ENCODE measurements at places on chromosomes 4 and X. TPM values are rescaled to one million over a fixed set of nuclear protein-coding genes. Genes with fewer than 3 reads are reported as not detected.

The TMEM150C gene
- 3.3 TPM for polyA plus RNA-seq

DNA sequence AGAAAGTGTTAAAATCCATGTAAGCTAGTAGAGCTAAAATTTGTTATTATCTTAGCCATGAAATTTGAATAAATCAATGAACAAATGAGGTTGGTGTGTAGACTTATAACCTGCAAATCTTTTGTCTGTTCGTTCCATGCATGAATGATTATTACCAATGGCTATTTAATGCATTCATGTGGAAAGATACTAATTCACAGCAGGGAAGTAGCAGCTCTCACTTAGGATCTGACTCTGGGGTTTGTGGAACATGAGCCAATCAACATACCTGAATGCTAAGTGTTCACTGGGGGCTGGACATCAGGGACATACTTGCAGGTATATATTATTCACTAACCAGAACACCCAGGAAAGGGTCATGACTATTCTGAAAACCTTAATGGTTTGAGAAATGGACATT is 444.1 kb downstream of the STIM2 start:
- no peak for DNase-seq
- no peaks in the 10 kb centered on the region for H3K4me1 ChIP-seq
- H3K27me3 ChIP-seq, result no peaks in the 10 kb centered on the region
- H3K27ac ChIP-seq, result no peak overlapping the region
- H3K4me3 ChIP-seq, result no peak overlapping the region

The CXCL5 gene
- 31.3 TPM for polyA plus RNA-seq

- no peaks in the 10 kb centered on the region for H3K27me3 ChIP-seq
- DNase-seq, result no peak
- no peak overlapping the region for H3K4me3 ChIP-seq
- no peaks in the 10 kb centered on the region for H3K36me3 ChIP-seq
- no peak overlapping the region for H3K27ac ChIP-seq
These were observed 46.0 kb downstream of the PCGF3 start for GRCh38 chr4:751676-752075.

The CAPN6 gene
- 22.9 TPM for polyA plus RNA-seq

DNA sequence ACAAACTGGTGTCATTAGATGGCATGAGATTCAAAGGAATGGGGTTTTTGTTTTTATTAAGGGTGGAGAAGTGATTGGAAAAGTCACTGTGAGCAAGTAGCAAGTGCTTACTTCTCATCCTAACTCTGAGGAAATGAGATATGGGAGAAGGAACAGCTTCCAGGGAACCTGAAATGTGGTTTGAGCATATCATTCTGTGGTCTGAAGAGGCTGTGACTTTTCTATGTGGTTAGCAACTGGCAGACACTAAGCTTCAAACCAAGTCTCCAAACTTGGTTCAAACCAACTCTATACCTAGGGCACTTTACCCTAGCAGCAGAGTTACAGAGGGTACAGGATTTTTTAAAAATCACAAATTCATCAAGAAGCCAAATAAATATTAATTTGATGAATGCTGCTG is 58.2 kb downstream of the DCLK2 start:
- DNase-seq, result no peak
- no peaks in the 10 kb centered on the region for H3K4me1 ChIP-seq
- H3K4me3 ChIP-seq, result no peak overlapping the region
- H3K27me3 ChIP-seq, result no peaks in the 10 kb centered on the region
- no peaks in the 10 kb centered on the region for H3K36me3 ChIP-seq
- H3K27ac ChIP-seq, result no peak overlapping the region

DNA sequence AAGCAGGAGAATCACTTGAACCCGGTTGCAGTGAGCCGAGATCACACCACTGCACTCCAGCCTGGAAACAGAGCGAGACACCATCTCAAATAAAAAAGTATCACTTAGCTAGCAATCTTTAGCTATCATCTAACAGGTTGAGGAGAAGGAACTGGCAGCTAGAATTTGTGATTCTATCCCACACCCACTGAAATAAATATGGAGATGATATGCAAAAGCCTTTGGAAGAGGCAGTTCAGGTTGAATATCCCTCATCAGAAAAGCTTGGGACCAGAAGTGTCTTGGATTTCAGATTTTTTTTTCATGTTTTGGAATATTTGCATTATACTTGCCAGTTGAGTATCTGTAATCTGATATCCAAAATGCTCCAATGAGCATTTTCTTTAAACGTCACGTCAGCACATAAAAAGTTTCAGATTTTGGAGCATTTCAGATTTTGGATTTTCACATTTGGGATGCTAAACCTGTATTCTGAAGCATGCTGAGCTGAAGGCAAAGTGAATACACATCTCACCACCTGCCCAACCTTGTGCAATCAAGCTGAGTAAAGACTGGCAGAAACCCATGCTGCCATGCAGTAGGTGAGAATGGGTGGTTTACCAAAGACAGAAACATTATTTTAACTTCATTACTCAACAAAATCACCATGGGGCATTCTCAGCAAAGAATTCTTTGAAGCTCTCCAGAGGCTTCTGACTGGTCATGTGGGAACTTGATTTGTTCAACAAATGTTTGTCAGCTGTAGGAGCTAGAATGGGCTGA is 159.3 kb downstream of the SH3KBP1 start:
- no peak overlapping the region for H3K4me3 ChIP-seq
- no peaks in the 10 kb centered on the region for H3K36me3 ChIP-seq
- no peaks in the 10 kb centered on the region for H3K27me3 ChIP-seq
- no peak for DNase-seq

The TMPRSS11A gene
- not detected for polyA plus RNA-seq

DNA sequence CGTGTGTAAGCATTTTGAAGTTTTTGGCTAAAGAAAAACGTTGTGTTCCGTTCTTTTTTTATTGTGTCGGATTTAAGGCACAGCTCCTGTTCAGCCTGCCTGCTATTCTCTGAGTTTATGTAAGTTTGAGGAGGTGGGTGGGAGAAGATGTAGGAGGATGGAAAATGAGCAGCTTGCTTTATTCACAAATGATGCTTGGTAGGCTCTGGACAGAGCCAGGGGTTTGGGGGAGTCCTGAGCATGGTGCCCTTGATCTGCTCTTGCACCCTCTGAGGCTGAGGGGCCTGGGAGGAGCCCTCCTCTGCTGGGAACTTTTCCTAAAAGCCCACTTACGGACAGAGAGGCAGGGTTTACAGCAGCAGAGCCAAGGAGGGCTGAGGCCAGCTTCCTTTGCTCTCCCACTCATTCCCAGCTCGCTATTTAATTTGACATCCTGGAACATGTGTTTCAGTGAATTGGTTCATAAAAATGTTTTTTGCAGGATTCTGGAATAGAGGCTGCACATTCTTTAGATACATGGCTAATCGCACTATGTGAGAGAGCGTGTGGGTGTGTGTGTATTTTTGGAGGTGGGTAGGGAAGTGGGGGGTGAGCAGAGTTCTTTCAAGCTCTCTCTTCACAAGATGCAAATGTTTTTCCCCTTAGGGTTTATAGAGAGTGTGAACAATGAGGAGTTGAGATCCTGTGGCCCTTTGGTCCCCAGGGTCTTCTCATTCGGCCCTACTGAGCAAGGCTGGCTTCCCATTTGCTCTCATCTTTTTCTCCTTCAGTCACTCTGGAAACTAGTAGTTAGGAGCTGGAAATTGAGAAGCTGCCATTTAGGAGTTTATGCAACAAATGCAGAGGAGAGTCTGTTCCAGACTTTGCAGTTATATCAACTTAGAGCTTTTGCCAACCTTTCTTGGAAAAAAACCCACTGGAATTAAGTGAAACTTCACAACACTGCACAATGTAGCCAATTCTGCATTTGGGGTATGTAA is 32.1 kb downstream of the TMEM131L start:
- no peaks in the 10 kb centered on the region for H3K36me3 ChIP-seq
- H3K27ac ChIP-seq, result peak overlapping the region; percentile 74
- H3K4me3 ChIP-seq, result no peak overlapping the region
- H3K27me3 ChIP-seq, result no peaks in the 10 kb centered on the region
- peak; percentile 36 for DNase-seq
- peaks cover 22% of the 10 kb centered on the region for H3K4me1 ChIP-seq

The ARR3 gene
- polyA plus RNA-seq, result not detected

DNA sequence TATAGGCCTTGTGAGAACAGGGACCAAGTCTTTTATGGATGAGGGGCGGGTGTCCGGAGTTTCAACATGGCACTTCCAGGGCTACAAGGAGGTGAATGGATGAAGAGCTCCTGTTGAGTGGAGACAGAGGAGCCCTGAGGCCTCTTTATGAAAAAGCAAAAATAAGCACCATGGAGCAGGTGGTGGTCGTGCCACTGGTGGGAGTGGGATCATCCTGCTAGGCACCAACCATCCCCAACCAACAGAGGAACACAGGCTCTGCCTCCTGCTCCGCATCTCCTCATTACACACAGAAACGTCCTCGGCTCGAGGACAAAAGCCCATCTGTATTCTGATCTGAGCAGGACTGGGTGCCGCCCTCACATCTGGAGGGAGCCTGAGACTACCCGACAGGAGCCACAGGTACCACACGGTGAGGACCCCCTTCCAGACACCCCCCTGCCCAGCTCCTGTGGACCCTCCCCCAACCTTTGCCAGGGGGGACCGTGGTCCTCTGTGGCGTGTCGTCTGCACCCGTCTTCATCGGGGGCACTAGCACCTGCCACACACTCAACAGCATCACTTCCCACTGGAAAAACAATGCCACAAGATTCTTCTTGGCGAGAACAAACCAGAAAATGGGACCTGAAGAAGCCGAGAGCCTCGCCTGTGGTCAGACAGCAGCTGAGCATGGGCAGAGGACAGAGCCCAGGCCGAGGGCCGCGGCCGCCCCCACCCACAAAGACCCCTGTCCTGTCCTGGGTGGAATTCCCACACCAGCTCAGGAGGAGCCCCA is 3.9 kb upstream of the PDE6B start:
- no peaks in the 10 kb centered on the region for H3K36me3 ChIP-seq
- DNase-seq, result no peak
- no peak overlapping the region for H3K4me3 ChIP-seq
- H3K27me3 ChIP-seq, result no peaks in the 10 kb centered on the region
- no peaks in the 10 kb centered on the region for H3K4me1 ChIP-seq

The ZFP42 gene
- 10.1 TPM for polyA plus RNA-seq

GRCh38 chr4:102791318-102791835 is 30.6 kb upstream of the MANBA start:
- no peak overlapping the region for H3K27ac ChIP-seq
- H3K4me1 ChIP-seq, result no peaks in the 10 kb centered on the region
- no peak overlapping the region for H3K4me3 ChIP-seq
- H3K27me3 ChIP-seq, result no peaks in the 10 kb centered on the region
